ENCODE measurements at places on chromosomes 7 and 10.

DNA sequence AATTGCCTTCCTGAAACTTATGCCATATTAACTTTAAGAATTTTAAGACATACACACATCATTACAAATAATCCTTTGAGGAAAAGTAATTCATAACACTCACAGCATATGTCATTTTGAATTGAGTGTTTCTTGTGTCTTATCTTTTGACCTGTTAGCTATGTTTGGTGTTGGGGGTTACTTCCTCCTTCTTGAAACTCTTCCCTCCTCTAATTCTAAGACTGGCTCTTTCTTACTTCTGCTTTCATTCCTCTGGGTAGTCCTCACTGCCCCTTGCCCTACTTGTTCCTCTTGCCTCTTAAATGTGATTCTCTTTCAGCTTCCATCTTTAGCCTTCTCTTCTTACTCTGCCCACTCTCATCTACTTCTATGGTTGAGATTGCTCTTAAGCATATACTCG lies 28.3 kb upstream of the PIP4K2A start:
- no peak for DNase-seq

DNA sequence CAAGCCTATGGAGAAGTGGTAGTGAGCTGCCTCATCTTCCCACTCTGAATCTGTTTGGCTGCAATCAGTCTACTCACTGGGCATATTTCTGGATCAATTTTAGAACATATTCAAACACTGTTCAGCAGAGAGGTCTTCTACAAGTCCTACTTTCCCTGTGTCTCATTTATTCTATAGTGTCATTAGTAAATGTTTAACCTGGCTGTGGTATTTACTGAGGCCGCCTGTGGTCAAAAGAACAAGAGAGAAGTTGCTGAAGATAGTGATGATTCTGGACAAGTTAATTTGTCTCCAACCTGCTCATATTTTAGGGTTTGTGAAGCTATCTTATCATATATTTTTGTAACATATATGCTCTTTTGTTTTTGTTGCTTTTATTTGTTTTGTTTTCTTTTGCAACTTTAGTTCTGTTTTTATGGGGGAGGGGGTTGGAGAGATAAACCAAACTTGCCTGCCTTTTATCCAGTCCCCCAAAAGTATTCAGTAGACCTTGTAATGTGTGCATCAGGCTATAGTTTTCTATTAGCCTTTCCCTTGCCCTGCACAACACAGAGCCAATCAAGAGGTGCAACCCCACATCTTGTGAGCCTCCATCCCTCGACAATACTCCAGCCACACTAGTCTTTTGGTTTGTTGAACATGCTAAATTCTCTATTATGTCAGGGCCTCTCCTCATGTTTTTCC lies 362.8 kb upstream of the MBL2 start:
- DNase-seq = no peak

DNA sequence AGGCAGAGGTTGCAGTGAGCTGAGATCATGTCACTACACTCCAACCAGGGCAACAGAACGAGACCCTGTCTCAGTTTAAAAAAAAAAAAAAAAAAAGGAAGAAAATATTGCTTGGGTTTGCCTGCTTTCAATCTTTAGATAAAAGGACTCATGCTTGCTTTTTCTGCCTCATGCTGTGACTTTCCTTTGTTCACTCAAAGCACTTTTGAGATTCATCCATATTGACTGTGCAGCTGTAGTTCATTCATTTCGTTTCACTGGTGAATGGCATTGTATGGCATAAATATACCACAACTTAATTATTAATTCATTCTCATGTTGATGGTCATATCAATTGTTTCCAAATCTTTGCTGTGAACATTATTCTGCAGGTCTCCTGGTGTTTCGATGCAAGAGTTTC lies 97.6 kb upstream of the NFE2L3 start:
- DNase-seq = no peak

- DNase-seq = no peak
Measured at GRCh38 chr7:117375380-117375779, 51.9 kb downstream of the ASZ1 start.

- no peak for DNase-seq
Measured at GRCh38 chr7:55248526-55248925, 116.6 kb upstream of the LANCL2 start.

GRCh38 chr7:101957744-101958525 lies 140.5 kb downstream of the CUX1 start:
- DNase-seq = no peak

- peak; percentile 28 for DNase-seq
Measured at GRCh38 chr10:11685787-11686218, 56.4 kb upstream of the ECHDC3 start.

DNA sequence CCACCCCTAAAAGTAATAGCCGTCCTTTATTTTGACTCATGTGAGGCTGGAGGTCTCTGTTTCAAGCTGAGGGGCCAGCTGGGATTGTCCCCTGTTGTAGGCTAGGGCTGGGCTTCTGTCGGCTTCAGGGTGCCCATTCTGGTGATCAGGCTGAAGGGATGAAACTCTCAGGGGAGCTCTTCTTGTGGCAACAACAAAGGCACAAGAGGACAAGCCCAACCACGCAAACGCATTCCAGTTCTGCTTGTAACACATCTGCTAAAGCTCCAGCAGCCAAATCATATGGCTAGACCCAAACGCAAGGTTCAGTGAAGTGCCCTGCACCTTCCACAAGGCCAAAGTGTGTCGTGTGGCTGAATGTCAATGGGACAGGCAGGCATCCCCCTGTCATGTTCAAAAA lies 405.7 kb downstream of the INHBA start:
- no peak for DNase-seq

DNA sequence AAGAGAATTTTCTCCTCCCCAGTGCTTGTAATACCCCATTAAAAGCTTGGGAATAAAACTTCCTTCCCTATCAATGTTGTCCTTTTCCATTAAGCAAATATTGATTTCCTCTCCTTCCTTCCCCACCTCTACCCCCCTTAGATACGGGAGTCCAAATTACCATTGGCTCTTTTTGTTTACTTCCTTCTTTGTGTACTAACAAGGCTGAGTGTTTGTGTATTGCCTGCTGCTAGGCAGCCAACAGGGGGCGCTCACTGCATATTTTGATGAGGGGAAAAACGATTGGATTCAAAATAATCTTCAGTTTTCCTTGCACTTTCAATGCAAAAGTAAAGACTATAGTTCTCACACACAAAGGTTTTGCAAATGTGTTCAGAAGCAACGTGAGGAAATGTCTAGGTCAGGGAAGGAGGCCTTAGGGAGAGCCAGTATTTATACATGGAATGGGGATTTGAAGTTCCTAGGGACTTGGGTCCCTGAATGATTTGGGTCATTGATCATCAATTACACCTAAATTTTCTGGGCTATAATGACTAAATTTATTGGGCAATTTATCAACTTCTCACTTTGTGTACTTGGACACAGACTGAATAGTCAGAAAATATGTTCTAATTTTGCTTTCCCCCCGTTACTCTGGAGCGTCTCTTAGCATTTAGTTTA lies 23.6 kb upstream of the VPS41 start:
- DNase-seq = peak; percentile 21

- DNase-seq = no peak
Measured at GRCh38 chr10:95308389-95309302, 17.8 kb upstream of the PDLIM1 start.

- DNase-seq = no peak
Measured at GRCh38 chr7:27922907-27923641, 183.1 kb downstream of the TAX1BP1 start.

DNA sequence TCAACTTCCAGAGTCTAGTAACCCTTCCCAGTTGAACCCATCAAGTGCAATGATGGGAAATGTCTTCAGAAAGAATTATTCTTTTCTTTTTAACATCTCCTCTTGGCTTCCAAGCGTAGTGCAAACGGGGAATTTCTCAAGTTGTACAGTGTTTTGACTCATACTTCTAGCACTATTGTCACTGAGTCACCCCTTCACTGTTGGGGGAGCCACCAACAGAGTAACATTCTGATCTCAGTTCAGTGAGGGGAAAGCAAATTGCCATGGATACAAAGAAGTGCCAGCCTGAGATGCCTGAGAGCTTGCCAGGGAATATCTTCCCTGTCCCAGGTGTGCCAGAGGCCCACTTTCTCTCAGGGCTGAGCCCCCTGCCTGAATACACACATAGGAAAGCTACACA lies 31.0 kb downstream of the CYP3A5 start:
- DNase-seq = no peak

GRCh38 chr7:21939136-21939857 lies 6.4 kb downstream of the CDCA7L start:
- peak; percentile 71 for DNase-seq

- no peak for DNase-seq
Measured at GRCh38 chr10:5585517-5586206, 60.9 kb downstream of the CALML3 start.

DNA sequence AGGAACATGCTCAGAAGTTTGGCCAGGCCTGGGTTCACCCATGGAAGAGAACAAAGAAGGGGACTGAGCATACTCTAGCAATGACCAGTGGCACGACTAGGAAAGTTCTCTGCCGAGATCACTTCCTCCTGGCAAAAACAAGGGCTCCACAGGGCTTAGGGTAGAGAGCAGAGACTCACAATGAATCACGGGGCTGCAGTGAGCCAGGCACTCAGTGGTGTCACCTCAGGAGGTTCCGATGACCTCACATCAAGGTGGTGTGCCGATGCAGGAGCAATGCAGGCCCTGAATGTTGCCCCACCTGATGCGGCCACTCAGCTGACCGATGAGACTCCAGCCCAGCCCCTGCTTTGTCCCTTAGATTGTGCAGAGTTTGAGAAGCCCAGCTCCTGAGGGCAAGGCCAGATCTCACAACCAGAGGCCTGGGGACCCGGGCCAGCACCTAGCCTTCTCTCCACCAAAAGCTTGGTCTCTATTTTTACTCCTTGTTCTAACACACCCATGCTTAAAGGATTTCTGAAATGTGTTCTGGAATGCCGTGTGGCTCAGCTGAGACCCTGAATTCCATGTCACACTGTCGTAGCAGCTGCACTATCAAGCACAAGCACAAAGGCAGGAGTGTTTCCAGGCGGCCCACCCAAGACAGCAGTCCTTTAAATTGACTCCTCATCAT lies 60.9 kb downstream of the COBL start:
- DNase-seq = no peak

DNA sequence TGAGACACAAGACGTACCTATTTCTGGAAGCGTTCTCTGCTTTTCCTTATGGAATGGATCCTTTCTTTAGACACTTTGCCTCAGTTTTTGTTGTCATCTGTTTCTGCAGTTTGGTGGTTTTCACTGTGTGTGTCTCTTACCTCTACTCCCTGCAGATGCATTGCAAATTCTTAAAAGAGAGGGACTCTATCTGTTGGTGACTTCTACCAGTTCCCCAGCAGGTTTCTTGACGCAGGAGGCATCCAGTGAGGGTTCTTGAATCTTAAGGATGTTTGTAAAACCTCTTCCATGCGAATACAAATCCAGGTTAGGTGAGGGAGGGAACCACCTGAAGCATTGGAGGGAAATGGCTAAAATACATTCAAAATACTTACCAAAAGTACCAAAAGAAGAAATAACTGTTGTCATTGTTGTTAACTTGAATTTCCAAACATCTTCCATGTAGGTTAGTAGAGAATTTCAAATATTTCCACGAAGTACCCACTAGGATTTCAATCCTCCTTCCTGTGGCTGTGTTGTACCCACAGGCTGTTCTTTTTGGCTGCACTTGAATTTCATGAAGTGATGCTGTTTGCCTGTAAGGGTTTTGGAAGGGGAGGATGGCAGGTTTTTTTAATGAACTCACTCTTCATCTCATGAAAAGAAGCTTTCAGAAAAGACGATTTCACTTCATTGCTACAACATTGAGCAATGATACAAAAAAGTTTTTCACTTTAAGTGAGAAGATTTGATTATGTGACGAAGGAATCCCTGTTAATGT lies 32.2 kb downstream of the PLXDC2 start:
- DNase-seq = no peak

- DNase-seq = no peak
Measured at GRCh38 chr10:14040787-14041631, 289.7 kb downstream of the FRMD4A start.

DNA sequence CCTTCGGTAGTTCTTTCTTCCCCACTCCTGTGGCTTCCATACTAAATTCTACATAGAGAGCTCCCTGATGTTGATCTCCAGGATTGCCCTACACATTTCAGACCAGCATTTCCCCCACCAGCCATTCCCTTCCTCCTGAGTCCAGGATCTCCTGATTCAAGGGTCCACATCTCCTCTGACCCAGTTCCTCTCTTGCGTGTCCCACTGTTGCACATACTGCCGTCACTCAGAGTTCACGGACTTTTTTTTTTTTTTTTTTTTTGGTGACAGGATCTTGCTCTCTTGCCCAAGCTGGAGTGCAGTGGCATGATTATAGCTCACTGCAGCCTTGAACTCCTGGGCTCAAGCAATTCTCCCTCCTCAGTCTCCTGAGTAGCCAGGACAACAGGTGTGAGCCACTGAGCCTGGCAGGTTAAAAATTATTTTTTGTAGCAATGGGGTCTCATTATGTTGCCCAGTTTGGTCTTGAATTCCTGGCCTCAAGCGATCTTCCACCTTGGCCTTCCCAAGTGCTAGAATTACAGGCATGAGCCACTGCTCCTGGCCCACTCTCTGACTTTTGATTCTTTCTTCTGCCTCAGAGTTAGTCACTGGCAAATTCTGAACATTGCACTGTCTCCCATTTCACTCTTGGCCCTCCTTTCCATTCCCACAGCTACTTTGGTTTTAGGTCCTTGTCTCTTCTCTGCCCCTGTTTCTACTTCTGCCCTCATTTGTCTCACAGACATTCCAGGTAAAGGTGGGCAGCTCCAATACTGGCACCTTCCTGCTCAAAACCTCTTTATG lies 29.6 kb upstream of the ZRANB1 start:
- DNase-seq = no peak

DNA sequence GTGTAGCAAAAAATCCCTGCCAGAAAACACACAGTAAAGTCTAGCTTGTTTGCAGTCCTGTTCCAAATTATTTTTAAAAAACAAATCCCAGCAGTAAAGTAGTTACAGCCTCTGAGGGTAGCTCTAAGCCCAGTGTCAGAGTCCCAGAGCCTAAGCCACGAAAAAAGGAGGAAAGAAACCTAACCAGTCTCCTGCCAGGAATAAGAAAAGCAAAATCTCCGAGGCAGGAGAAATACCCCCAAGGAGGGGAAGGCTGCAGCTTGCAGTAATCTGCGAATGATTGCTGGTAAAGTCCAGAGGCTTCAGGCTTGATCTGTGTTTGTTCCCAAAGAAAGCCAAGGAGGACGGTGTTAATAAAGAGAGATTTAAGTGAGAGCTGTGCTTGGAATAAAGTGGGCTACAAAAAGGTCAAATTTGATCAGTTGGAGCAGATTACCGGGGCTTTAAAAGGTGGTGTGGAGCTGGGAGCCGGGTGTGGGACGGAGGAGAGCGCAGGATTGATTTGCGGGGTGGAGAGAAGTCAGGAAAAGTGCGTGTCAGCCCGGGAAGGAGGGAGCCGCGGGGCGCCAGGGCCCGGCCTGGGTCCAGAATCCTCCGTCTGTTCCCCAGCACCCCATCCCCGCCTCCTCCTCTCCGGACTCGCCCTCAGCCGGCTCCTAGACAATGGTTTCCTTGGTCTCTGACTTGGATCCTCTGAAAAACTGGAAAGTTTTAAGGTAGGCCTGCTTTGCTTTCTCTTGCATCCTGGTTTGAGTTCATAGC lies 219.4 kb upstream of the CELF2 start:
- no peak for DNase-seq

GRCh38 chr7:130298544-130299326 lies 5.8 kb downstream of the CPA4 start:
- DNase-seq = no peak

GRCh38 chr10:42888504-42889095 lies 106.0 kb downstream of the BMS1 start:
- no peak for DNase-seq

Data from activated naive CD8-positive, alpha-beta T cell treated with anti-CD3 and anti-CD28 coated beads for 36 hours (primary cell).